ENCODE measurements at places on chromosomes 2 and 18. TPM values are rescaled to one million over a fixed set of nuclear protein-coding genes. Genes with fewer than 3 reads are reported as not detected.

GALR1 gene
- total RNA-seq: not detected

CNDP1 gene
- total RNA-seq: not detected

ITGB6 gene
- not detected for total RNA-seq

NEB gene
- total RNA-seq: 0.31 TPM

SMARCAL1 gene
- 26.8 TPM for total RNA-seq

DNA sequence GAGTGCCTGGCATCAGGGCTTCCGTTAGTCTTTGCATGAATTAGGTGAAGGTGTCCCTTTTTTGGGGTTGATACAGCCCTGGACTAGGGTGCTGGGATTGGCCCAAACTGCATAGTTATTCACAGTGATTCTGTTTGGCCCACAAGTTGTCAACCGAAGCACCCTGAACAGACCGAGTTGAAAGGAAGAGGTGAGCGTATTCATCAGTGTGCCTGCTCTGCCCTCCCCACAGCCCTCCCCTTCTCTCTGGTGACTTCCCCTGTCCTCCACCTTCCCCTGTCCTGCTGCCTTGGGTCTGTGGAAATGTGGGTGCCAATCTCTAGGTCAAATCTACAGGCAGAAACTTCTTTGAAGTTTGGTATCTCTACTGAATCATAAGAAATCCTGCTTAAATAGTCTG is 330.5 kb downstream of the DYSF start:
- no peak for DNase-seq

DNA sequence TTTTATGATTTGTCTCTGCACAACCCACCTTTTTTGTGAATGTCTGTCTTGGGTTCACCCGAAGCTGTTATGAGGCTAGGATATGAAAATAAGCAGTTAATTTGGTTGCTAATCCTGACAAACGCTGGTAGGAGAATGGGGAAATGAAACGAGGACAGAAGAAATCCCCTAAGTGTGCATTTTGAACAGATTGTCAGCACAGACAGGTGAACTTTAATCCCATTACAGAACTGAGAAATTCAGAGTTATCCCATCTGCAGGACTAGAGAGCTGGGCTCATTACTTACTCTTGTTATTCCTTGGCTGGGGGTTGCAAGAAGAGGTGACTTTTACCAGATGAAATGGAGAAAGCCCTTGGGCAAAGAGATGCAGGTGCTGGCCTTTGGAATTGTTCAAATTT is 123.3 kb upstream of the NYAP2 start:
- no peak for DNase-seq

DNA sequence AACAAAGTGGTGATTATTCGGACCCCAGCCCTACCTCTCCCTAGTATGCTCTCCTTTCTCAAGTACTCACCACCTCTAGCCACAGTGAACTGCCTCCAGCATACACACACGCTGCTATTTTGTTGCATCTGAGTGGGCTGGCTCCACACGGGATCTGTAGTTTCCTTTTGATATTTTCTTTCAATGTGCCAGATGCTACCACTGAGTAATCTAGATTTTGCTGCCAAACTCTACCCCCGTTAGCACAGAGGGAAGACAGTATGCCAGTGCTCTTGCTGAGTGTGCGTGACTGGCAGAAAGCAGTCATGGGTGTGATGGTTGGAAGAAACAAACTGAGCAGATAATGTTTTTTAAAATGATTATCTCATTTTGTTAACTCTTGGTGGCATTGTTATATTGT is 11.6 kb downstream of the CFLAR start:
- DNase-seq: peak; percentile 49

- no peak for DNase-seq
Measured at GRCh38 chr2:13686262-13686661, 946.3 kb upstream of the LRATD1 start.

DNA sequence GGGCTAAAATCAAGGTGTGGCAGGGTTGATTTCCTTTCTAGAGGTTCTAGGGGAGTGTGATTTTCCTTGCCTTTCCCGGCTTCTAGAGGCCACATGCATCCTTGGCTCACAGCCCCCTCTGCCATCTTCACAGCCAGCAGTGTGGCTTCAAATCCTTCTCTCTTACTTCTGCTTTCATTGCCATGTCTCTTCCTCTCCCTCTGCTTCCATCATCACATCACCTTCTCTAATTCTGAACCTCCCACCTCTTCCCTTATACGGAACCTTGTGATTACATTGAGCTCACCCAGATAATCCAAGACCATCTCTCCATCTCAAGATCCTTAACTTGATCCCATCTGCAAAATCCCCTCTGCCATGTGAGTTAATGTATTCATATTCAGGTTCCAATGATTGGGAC is 56.2 kb upstream of the RMDN2 start:
- DNase-seq: no peak

- DNase-seq: no peak
Measured at GRCh38 chr2:88885275-88885674, 193.8 kb downstream of the RPIA start.

DNA sequence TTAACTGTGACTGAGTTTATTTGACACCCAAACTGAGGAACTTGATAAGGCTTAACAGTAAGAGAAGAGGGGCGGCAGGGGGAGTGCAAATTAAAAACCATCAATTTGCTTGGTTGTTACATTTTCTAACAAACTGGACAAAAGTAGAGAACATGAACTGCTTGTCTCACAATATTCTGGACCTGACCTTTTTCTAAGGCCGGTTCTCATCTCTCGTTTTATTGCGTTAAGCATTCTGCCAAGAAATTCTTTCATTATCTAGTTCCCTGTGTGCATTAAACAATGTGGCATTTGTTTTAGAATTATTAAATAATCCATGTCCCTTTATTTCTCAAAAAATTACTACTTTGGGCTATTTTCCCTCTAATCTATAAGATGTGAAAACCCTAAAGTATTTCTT is 565.2 kb upstream of the PKDCC start:
- DNase-seq: no peak

DNA sequence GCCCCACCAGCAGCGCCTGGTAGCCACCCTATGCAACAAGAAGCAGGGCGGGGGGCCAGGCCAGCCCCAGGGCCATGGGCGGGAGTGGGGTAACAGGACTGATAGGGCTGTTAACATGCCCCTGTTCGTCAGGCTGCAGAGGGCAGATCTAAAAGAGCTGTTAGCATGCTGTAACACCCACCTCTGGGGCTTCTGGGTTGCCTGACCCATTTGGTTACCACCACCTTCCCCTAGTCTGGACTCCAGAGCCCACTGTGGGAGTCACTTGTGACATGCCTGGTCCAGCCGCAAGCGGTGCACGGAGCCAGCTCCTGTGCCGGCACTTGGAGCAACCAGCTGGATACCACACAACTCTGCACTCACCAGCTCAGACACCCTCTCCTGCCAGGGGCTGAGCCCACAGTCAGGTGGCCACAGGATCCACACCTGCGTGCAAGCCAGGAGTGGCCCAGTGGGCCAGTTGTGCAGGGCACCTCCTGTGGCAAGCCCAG is 2.1 kb downstream of the METTL8 start:
- no peak for DNase-seq

GRCh38 chr18:61840324-61840723 is 52.5 kb downstream of the RNF152 start:
- no peak for DNase-seq

GRCh38 chr2:55425431-55425831 is 5.8 kb upstream of the CCDC88A start:
- no peak for DNase-seq

- DNase-seq: peak; percentile 49
Measured at GRCh38 chr2:224520064-224520463, 65.1 kb downstream of the CUL3 start.

- DNase-seq: no peak
Measured at GRCh38 chr18:77015169-77015568, 117.4 kb downstream of the MBP start.

DNA sequence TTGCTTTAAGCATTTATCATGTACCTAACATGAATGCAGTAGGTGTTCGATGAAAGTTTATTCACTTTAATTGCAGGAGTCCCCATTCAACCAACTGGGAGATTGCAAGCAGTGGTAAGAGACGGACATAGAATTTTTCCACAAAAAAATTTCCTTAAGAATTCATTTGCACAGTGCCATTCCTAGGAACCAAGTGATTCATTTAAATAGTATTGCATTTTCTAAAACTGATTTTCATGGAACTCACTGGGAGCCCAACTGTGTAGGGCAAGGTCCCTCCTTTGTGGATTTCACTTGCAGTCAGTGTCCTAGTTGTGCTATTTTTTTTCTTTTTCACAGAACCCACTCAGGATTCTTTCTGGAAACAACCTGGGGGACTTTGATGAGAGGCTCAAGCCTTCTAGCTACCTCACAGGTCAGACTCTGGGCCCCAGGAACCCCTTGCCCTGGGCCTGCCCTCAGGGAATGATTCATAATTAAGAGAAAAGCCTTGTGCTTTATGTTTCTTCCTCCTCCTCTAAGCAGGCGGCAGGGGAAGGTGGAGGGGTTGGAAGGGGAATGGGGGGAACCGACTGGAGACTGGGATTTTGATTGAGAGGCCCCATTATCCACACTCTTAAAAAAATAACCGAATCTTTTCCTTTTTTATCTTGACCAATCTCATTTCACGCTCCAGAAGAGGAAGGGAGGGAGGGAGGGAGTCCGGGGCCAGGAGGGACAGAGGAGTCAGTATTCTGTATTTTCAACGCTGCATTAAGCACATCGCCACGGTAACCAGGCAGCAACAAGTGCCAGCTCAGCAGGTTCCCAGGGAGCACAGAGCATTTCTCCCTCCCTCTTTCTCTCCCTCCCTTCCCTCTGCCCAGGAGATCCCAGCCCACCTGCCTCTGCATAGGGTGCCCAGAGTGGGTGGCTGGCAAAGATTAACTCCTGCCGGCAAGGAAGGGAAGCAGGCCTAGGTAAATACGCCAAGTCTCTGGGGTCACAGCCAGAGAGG is 51.8 kb downstream of the PSD4 start:
- DNase-seq: no peak

GRCh38 chr2:169961911-169962310 is 134.7 kb downstream of the UBR3 start:
- DNase-seq: no peak
